ENCODE measurements at places on chromosomes 5 and 9.
A peak's percentile ranks its signal among the peaks of the same experiment; 100 is the strongest.

GRCh38 chr9:97660847-97661246, 27.2 kb downstream of the NCBP1 start:
- DNase-seq: no peak

GRCh38 chr9:135277219-135278201, 190.0 kb downstream of the OLFM1 start:
- DNase-seq: no peak

- no peak for DNase-seq
These were observed 18.0 kb downstream of the SH3PXD2B start for GRCh38 chr5:172436078-172436878.

- no peak for DNase-seq
These were observed 5.5 kb downstream of the CNOT6 start for GRCh38 chr5:180499684-180500083.

DNA sequence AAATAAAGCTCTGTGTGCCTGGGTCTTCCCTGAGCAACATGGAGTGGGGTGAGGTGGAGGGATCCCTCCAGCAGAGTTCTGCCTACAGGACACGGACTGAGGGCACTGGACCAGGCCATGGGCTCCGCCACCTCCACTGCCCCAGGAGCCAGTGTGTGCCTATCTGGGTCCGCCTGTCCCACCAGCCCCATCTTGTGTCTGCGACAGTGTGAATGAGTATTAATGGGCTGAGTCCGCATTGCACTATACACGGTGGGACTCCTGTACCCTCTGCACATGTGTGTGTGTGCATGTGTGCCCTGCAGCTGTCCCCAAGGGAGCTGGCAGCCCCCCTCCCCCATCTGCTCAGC, 11.4 kb downstream of the FGFR4 start:
- DNase-seq: no peak

GRCh38 chr9:76185432-76185831, 208.8 kb downstream of the RFK start:
- no peak for DNase-seq

GRCh38 chr5:71492817-71493615, 37.6 kb downstream of the BDP1 start:
- no peak for DNase-seq

DNA sequence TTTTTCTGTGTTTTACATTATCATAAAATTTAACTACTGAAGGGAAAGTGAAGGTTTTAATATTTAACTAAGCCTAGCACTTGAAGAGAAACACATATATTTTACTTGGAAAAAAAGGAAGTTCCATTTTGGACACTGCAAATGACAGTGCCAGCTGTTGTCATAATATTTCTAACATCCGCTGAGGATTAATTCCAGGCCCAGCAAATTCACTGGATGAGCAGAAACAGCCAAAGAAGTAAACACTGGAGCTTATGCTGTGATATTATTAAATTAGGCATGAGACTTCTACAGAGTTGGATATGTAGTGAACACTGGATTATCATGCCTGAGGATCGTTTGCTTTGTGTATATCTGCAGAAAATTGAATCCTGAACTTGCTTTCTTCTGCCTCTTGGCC, 67.6 kb downstream of the GHR start:
- DNase-seq: no peak

DNA sequence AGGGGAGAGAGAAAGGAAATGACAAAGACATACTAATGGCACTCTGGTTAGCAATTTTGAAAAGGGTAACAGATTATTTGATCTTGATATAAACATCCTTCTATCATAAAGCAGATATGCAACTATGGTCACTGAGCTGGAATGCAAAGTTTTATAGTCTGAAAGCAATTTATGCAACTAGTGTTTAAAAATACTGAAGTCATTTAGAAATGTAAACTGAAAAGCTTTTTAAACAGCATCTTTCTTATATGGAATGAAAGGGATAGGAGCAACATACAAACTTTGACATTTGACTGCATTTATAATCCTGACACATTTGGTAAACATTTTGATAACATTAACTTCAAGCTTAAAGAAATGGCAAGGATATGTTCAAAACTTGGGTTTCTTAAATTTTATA, 28.7 kb upstream of the ADAMTS19 start:
- no peak for DNase-seq

- DNase-seq: no peak
These were observed 7.9 kb downstream of the NRARP start for GRCh38 chr9:137294091-137294680.

DNA sequence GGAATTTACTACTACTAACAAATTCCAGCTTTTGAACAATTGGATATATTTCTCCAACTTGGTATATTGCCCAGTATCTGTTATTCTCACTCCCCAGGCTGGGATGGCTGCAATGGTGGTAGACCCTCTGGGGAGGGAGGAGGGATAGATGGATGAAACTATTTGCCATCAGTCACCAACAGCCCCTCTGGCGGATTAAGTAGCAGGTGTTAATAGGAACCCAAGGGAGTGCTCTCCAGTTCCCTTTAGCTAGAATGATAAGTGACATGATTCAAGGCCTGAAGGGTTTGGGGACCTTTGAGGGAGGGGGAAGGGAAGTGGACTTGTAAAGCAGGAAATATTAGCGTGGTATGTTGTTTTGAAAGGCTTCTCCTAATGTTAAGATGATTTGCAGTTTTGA, 824.0 kb upstream of the ARRDC3 start:
- DNase-seq: no peak

DNA sequence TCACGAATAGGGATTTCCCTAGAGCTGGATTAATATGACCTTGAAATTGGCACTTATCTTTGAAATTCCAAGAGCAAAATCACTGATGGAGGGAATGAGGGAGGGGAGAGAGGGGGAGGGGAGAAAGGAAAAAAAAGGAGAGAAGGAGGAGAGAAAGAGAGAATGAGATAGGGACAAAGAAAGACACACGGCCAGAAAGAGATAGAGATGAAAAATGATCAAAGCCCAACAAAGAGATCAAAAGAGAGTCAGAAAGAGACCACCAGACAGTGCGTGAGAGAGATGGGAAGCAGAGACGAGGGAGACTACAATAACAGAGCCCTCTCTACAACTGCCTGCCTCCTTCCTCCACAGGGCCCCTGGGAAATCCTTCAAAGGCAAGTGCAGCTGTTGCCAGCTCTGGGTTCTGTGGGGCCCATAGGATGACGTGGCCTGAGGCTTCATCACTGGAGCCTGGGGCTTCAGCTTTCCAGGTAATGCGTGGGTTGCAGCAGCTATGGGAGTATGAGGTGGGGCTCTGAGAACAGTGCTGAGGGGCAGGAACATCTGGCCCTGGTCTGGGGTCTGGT, 58.3 kb upstream of the SHB start:
- DNase-seq: no peak

DNA sequence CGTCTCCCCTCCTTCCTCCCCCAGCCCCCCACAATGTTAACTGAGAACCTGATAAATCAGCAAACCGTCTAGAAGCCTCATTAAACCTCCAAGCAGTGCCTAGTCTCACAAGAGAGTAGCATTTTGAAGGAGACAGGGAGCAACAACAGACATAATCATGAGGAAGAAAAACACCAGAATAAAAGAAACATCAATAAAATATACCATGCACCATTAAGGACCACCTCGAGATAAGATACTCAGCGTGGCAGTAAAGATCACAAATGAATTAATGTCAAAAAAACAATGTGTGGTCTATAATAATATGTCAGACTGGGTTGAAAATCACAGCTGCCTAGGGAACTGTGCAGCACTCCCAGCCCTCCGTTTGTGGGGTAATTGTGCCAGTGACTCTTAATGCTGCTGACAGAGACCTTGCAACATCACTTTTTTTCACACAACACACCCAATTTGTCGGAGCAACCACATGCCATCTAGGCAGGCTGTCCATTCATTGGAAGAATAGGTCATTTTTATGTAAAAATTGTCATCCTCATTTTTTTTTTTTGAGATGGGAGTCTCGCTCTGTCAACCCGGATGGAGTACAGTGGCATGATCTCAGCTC, 450.8 kb upstream of the WWC1 start:
- no peak for DNase-seq

- DNase-seq: no peak
These were observed 112.4 kb upstream of the ACOT12 start for GRCh38 chr5:81506378-81506777.

DNA sequence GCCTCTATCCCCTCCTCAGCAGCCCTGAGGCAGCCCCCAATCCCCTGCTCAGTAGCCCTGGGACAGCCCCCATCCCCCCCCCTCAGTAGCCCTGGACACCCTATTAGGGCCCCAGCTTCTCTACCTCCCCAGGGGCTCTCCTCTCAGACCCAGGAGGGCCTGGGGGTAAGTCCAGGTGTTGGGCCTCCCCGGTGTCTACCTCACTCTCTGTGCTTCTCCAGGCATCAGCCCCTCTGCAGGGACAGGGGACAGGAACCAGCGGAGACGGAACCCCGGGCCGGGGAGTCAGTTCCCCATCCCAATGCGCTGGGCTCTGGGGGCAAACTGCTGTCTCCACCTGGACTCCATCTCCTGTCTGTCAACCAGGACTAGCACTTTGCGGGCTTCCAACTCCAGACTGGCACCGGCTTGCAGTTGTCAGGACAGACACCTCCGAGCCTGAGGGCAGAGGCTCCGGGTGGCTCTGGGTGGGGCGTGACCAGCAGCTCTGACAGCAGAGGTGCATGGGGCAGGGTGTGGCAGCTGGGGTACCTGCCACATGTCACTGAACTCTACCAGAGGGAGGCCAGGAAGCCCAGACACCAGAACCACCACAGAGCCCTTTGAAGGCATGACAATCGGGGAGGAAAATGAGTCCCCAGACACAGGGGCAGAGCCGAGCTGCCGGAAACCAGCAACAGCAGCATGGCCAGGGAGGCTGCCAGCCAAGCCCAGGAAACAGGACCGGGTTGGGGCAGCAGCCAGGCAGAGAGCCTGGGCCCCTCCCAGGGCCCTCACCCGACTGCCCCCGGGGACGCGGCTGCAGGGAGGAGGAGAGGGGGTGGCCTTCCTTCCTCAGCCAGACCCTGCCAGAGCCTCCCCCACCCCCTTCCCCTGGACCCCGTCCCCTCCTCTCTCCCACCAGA, 17.7 kb upstream of the UBAC1 start:
- peak; percentile 10 for DNase-seq

GRCh38 chr9:34378376-34379060, 1.8 kb upstream of the MYORG start:
- no peak for DNase-seq

GRCh38 chr5:136905571-136905970, 540.2 kb upstream of the TRPC7 start:
- DNase-seq: no peak

DNA sequence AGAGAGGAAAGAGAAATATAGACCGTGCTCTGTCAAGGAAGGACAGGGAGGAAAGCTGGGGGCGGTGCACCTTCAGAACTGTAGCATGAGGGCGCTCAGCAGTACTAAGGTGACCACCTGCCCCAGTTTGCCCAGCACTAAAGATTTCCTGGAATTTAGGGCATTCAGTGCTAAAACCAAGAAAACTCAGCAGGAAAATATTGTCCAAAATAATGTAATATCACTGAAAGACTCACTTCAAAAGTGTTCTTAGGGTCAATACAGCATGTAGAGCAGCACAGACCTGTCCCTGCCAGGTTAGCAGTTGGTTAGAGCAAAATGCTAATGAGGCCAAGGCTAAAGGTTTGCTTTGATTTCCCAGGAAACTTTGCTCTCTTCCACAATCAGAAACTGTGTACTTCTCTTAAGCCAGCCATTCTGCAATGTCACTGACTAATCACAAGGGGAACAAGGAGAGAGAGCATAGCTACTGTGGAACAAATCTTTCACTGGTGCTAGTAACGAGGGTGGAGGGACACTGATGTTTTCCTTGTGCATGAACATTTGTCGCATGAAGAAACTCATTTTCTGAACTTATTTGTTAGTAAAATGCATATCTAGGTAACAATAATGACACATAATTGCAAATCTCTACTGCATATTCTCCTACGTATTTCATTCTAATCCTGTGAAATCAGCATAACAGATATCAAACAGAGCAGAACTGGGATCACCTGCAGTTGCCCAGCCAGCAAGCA, 53.0 kb upstream of the GRAMD2B start:
- DNase-seq: no peak

GRCh38 chr9:123120131-123120530, 86.7 kb downstream of the GPR21 start:
- DNase-seq: no peak

DNA sequence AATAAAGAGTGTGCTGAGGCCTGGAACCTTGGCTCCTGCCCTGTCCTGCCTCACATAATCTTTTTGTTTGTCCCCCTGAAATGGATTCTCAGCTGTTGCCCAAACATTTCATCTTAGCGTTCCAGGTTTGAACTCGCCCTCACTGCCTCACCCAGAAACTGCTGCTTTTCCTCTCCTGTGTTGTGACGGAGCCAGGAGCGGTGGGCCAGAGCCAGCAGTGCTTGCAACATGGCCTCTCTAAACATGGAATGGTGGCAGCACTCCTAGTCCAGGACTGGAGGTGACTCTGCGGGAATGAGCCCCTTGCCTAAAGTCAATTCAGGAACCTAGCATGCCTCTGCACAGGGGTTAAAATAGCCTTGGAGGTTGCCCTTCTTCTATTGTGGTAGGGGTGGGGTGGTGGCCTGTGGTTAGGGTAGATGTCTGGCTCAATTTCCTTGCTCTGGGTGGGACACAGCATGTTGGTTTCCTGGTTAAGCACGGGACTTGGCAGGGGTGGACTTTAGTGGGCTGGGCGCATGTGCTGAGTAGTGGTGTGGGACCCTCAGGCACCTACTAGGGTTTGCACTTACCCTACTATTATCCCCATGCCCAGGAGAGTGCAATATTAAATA, 101.6 kb downstream of the SLC25A46 start:
- no peak for DNase-seq

GRCh38 chr5:174576042-174576441, 148.3 kb upstream of the MSX2 start:
- DNase-seq: no peak

- no peak for DNase-seq
These were observed 1944.2 kb upstream of the NUDT12 start for GRCh38 chr5:105506692-105507277.

- DNase-seq: no peak
These were observed 920 bp downstream of the LPCAT1 start for GRCh38 chr5:1522601-1523479.

DNA sequence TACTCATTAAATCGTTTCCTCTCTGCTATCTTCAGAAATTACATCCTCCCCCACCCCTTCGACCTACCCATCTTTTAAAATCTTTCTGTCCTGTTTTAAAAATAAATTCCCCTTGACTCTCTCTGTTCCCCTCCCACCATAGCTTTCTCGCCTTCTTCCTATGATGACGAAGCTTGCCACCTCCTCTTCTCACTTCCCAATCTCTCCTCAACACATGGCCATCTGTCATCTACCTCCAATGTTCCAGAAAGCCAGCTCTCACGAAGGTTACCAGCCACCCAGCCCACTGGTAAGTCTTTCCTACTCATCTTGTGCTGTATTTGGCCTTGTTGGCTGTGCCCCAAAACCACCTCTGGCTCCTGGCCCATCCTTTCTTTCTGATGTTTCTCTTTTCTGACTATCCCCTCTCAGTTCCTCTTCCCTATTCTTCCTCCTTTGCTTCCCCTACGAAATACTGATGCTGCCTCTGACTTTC, 346.3 kb downstream of the ENC1 start:
- no peak for DNase-seq

DNA sequence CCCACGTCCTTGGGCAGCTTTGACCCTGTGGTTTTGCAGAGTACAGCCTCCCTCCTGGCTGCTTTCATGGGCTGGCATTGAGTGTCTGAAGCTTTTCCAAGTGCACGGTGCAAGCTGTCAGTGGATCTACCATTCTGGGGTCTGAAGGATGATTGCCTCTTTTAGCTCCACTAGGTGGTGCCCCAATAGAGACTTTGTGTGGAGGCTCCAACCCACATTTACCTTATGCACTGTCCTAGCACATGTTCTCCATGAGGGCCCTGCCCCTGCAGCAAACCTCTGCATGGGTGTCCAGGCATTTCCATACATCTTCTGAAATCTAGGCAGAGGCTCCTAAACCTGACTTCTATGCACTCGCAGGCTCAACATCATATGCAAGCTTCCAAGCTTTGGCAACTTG, 644.2 kb upstream of the CDH9 start:
- DNase-seq: no peak
